ENCODE measurements at places on chromosomes 4 and X. TPM values are rescaled to one million over a fixed set of nuclear protein-coding genes. Genes with fewer than 3 reads are reported as not detected.
A peak's percentile ranks its signal among the peaks of the same experiment; 100 is the strongest.

The OCRL gene
- 1.0 TPM for total RNA-seq

The ENPEP gene
- not detected for total RNA-seq

The IQCM gene
- not detected for total RNA-seq

The PHEX gene
- total RNA-seq: 0.54 TPM

The FAM9B gene
- total RNA-seq: 1.1 TPM

The SCRG1 gene
- not detected for total RNA-seq

The L1CAM gene
- 0.23 TPM for total RNA-seq

The IBSP gene
- not detected for total RNA-seq

The MAP7D3 gene
- 6.1 TPM for total RNA-seq

The ARAP2 gene
- total RNA-seq: 270 TPM

The RAB33A gene
- total RNA-seq: 4.4 TPM

The MAB21L2 gene
- not detected for total RNA-seq

GRCh38 chrX:17375637-17376430 is 834 bp downstream of the NHS start:
- no peak for DNase-seq
- H3K4me3 ChIP-seq: no peak overlapping the region
- peaks cover 3% of the 10 kb centered on the region for H3K27me3 ChIP-seq
- H3K4me1 ChIP-seq: no peaks in the 10 kb centered on the region

- DNase-seq: no peak
- H3K27me3 ChIP-seq: no peaks in the 10 kb centered on the region
- H3K36me3 ChIP-seq: no peaks in the 10 kb centered on the region
- H3K4me1 ChIP-seq: no peaks in the 10 kb centered on the region
- H3K27ac ChIP-seq: no peak overlapping the region
- no peak overlapping the region for H3K4me3 ChIP-seq
Observed at GRCh38 chrX:130772776-130773143, 130.2 kb downstream of the ENOX2 start.

DNA sequence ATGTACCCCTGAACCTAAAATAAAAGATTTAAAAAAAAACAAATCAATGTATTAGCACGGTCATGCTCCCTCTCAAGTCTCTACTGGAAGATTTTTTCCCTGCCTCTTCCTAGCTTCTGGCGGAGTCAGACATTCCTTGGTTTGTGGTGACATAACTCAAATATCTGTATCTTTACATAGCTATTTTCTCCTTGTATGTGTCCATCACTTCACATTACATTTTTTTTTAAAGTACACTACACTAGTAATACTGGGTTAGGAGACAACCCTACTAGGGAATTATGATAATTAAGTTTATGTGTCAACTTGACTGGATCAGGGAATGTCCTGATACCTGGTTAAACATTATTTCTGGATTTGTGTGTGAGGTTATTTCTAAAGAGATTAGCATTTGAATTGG is 1197.9 kb downstream of the TECRL start:
- H3K27ac ChIP-seq: no peak overlapping the region
- H3K27me3 ChIP-seq: no peaks in the 10 kb centered on the region
- DNase-seq: no peak
- no peaks in the 10 kb centered on the region for H3K36me3 ChIP-seq
- H3K4me1 ChIP-seq: no peaks in the 10 kb centered on the region
- no peak overlapping the region for H3K4me3 ChIP-seq

DNA sequence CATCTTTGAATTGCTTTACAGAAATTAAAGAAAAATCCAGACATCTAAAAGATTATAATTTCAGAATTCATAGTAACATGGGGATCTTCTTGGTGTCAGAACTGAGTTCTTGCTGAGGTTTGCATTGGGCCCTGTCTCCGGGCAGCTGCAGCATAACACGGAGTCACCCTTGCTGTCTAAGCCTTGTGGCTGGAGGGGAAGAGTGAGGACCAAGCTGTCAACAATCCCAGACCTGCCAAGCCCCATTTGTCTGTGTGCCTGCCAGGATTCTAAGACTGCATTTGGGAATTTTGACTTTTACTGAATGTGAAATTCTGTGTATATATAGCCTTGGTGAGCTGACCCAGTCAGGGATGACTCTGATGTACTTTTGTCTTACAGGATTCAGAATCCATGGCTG is 25.2 kb upstream of the NAP1L5 start:
- no peaks in the 10 kb centered on the region for H3K27me3 ChIP-seq
- H3K4me3 ChIP-seq: no peak overlapping the region

- peak; percentile 30 for DNase-seq
- no peaks in the 10 kb centered on the region for H3K27me3 ChIP-seq
- no peak overlapping the region for H3K27ac ChIP-seq
- H3K4me3 ChIP-seq: no peak overlapping the region
- peaks cover 15% of the 10 kb centered on the region for H3K4me1 ChIP-seq
Observed at GRCh38 chrX:57595381-57595811, 3.6 kb downstream of the ZXDB start.

- H3K27ac ChIP-seq: no peak overlapping the region
- no peaks in the 10 kb centered on the region for H3K4me1 ChIP-seq
- H3K4me3 ChIP-seq: no peak overlapping the region
Observed at GRCh38 chr4:72446353-72447055, 122.5 kb downstream of the ADAMTS3 start.

DNA sequence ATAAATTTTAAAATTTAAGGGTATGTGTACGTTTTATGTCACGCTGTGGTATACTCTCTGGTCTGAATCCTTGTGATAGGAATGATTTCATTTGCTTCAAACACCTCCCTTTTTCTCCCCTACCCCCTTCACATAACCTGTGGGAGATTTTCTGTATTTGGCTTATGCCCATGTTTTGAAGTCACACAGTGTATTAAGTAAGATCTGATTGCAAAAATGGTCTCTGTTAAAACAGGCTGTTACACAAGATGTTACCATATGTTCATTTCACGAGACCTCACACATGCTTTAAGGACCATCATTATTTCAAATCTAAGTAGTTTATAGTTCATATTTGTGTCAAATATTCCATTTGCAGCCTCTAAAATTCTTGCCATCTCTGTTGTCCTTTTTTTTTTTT is 63.5 kb downstream of the TMEM131L start:
- H3K4me1 ChIP-seq: peaks cover 63% of the 10 kb centered on the region
- no peak for DNase-seq
- H3K4me3 ChIP-seq: no peak overlapping the region
- no peaks in the 10 kb centered on the region for H3K27me3 ChIP-seq

DNA sequence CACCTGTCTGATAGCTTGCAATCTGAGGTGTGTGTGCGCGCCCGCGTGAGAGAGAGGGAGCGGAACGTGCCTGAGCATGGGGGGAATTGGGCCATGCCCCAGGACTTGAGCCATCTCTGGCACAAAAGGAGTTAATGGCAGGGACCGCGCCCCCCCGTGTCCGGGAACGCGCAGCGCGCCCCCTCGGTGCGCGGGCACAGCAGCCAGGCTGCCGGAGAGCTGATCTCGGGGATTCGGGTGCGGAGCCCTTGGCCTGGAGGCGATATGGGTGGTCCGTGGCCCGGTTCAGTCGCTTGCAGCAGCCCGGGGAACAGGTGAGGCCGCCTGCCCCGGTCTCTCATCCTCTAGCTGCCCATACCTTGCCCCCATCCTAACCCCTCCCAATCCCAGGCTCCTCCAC is at the start of gene NLGN3:
Gene NLGN3, plus strand, starts transcription at position 191 of the 400 bp plus-strand sequence. CDS start 2,909 bp downstream, outside the sequence.
- peaks cover 12% of the 10 kb centered on the region for H3K4me1 ChIP-seq
- no peak within 1 kb of the TSS for H3K4me3 ChIP-seq
- no peak for DNase-seq
- no peak within 1 kb of the TSS for H3K27ac ChIP-seq

GRCh38 chr4:96713271-96713850 is 873.5 kb downstream of the PDHA2 start:
- H3K4me1 ChIP-seq: no peaks in the 10 kb centered on the region
- no peak for DNase-seq
- H3K4me3 ChIP-seq: no peak overlapping the region
- H3K36me3 ChIP-seq: no peaks in the 10 kb centered on the region

DNA sequence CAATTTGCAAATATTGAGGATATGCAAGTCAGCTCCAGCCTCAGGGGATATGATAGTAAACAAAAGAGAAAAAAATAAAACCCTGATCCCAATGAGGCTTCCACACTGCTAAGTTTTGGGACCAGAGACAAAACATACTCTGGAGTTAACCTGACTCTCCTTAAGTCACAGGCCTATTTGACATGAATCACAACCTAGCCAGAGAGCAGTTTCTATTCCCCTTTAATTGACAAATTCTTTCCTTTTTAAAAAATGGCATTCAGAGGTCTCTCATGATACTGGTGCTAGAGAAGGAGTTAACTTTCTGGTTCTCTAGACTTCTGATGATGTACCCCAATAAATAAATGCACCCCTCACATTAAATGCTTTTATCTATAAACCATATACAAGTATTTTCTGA is 8.8 kb downstream of the ACSL1 start:
- no peaks in the 10 kb centered on the region for H3K36me3 ChIP-seq
- H3K27ac ChIP-seq: no peak overlapping the region
- peaks cover 41% of the 10 kb centered on the region for H3K4me1 ChIP-seq
- no peak for DNase-seq

GRCh38 chr4:1971456-1972200 is 37.1 kb downstream of the NELFA start:
- H3K4me3 ChIP-seq: no peak overlapping the region
- H3K36me3 ChIP-seq: peaks cover 24% of the 10 kb centered on the region
- DNase-seq: no peak
- no peaks in the 10 kb centered on the region for H3K4me1 ChIP-seq
- no peak overlapping the region for H3K27ac ChIP-seq

GRCh38 chr4:30450474-30450873 is 269.7 kb upstream of the PCDH7 start:
- no peaks in the 10 kb centered on the region for H3K36me3 ChIP-seq
- no peaks in the 10 kb centered on the region for H3K27me3 ChIP-seq
- H3K4me1 ChIP-seq: no peaks in the 10 kb centered on the region
- no peak overlapping the region for H3K4me3 ChIP-seq

- no peaks in the 10 kb centered on the region for H3K4me1 ChIP-seq
- no peak for DNase-seq
- no peaks in the 10 kb centered on the region for H3K36me3 ChIP-seq
- H3K4me3 ChIP-seq: no peak overlapping the region
- H3K27me3 ChIP-seq: no peaks in the 10 kb centered on the region
- H3K27ac ChIP-seq: no peak overlapping the region
Observed at GRCh38 chrX:145818186-145819113, 821 bp downstream of the SLITRK2 start.

DNA sequence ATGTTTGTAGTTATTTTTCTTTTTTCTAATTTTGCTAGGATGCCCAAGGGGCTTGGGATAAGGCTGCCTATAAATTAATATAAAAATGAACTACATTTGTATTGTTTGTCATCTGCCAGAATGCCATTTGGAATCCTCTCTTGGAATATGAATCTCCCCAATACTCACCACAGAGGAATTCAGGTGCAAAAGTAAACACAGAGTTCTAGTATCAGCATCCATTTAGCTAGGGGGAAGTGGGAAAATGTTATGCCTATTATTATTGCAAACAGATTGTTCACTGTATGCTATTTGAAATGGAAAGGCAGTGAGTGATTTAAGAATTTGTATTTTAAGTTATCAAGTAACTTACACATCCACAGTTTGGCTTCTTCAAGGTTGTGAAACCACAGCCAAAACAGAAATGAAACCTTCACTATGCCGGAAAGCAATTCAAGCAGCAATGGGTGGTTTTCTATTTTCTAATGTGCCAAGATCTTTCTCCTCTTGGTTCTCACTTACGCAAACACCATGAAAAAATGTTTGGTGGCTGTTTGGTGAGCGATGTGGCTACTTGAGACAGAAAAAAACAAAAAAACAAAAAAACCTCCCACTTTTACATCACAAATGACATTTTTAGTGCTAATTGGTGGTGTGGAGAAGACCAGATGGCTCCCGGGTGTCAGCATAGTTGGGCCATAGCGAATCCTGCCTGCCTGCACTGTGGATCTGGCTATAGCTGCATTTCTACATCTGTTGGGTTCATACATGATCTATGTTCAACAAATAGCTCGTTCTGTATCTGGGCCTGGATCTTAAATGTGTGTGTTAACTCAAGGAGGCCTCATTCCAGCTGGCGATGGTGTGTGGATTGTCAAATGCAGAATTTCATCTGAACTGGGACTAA is 200.8 kb upstream of the GIMD1 start:
- no peak overlapping the region for H3K4me3 ChIP-seq
- no peak for DNase-seq
- no peak overlapping the region for H3K27ac ChIP-seq
- no peaks in the 10 kb centered on the region for H3K27me3 ChIP-seq

- no peaks in the 10 kb centered on the region for H3K27me3 ChIP-seq
- peak overlapping the region; percentile 87 for H3K27ac ChIP-seq
- peak; percentile 74 for DNase-seq
- H3K4me1 ChIP-seq: peaks cover 28% of the 10 kb centered on the region
- peaks cover 2% of the 10 kb centered on the region for H3K36me3 ChIP-seq
Observed at GRCh38 chr4:56909086-56909894, 1.6 kb downstream of the REST start.

DNA sequence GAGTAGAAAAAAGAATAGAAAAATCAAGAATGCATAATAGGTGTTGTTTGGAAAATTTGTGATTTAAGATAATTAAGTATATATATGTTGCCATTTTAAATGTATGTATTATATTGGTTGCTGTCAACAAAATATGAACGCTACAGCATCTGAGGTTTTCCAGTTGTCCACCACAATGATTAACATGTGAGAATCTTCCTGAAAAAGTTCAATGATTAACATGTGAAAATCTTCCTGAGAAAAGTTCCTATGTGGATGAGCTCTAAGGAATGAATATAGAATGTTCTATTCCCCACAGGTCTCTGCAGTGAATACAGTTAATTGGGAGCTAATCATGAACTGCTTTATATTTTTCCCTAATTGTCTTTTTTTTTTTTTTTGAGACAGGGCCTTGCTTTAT is 214.7 kb downstream of the CBR4 start:
- no peaks in the 10 kb centered on the region for H3K36me3 ChIP-seq
- no peaks in the 10 kb centered on the region for H3K4me1 ChIP-seq
- H3K4me3 ChIP-seq: no peak overlapping the region
- DNase-seq: no peak
- no peak overlapping the region for H3K27ac ChIP-seq
- H3K27me3 ChIP-seq: no peaks in the 10 kb centered on the region

GRCh38 chrX:39264023-39264422 is 462.8 kb downstream of the MID1IP1 start:
- no peak overlapping the region for H3K27ac ChIP-seq
- H3K4me3 ChIP-seq: no peak overlapping the region
- peaks cover 10% of the 10 kb centered on the region for H3K4me1 ChIP-seq
- DNase-seq: no peak

DNA sequence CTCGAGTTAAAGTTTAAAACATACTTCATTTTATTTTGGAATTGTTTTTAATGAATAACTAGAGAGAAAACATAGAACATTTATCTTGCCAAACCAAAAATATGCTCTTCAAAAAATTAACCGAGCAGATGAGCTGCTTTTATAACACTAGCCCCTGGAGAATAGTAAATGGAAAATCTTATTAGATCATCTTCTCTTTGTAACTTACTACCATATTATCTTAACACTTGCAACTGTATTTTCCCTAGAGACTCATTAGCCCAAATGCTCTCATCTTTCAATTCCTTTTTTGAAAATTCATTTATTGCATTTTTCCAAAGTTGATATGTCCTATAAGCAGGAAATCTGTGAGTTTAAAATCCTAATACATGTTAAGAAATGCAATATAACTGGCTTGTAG is 143.3 kb downstream of the CAMK2D start:
- H3K27me3 ChIP-seq: no peaks in the 10 kb centered on the region
- H3K4me3 ChIP-seq: no peak overlapping the region
- no peaks in the 10 kb centered on the region for H3K4me1 ChIP-seq
- H3K27ac ChIP-seq: peak overlapping the region; percentile 6

GRCh38 chr4:154344686-154345085 is 146.9 kb downstream of the DCHS2 start:
- H3K27ac ChIP-seq: no peak overlapping the region
- H3K27me3 ChIP-seq: no peaks in the 10 kb centered on the region
- DNase-seq: no peak
- no peak overlapping the region for H3K4me3 ChIP-seq
- no peaks in the 10 kb centered on the region for H3K36me3 ChIP-seq
- H3K4me1 ChIP-seq: no peaks in the 10 kb centered on the region

Measured in natural killer cell (primary cell).